ENCODE measurements at places on chromosomes 6 and 20.
A peak's percentile ranks its signal among the peaks of the same experiment; 100 is the strongest.

DNA sequence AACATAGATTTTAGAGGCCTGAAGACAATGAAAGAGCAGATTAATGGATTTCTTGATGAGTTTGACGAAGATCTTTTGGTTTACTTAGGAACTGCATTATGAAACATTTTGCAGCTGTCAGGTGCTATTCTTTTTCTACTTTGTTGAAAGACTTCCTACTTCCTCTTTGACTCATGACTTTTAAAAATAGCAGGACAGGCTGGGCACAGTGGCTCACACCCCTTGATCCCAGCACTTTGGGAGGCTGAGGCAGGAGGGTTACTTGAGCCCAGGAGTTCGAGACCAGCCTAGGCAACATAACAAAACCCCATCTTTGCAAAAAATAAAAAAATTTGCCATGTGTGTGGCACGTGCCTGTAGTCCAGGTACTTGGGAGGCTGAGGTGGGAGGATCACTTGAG lies 52.0 kb downstream of the ITCH start:
- DNase-seq: no peak

- peak; percentile 44 for DNase-seq
Measured at GRCh38 chr20:38725931-38726803, 1.9 kb downstream of the SLC32A1 start.

GRCh38 chr20:38957235-38957876 lies 4.8 kb upstream of the DHX35 start:
- no peak for DNase-seq

- DNase-seq: no peak
Measured at GRCh38 chr20:63413963-63414684, 53.0 kb upstream of the CHRNA4 start.

DNA sequence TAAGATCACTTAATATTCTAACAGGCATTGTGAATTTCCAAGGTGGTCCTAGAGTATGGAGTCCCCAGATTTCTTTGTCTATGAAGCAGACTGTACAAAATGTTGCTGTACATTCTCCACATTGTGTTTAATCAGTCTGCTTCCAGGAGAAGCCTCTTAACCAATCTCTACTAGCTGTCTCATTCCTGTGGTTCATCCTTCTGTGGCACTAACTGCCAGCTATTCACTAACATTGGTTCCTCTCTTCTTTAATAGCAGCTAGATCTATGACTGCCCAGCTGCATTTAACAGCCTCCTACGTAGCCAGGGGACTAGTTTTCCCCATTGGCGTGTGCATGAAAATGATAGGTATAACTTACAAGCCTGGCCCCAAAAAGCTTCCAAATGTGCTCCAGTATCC lies 395.4 kb downstream of the SAMD5 start:
- DNase-seq: no peak

- DNase-seq: no peak
Measured at GRCh38 chr6:138307816-138308730, 69.6 kb upstream of the SMIM28 start.

DNA sequence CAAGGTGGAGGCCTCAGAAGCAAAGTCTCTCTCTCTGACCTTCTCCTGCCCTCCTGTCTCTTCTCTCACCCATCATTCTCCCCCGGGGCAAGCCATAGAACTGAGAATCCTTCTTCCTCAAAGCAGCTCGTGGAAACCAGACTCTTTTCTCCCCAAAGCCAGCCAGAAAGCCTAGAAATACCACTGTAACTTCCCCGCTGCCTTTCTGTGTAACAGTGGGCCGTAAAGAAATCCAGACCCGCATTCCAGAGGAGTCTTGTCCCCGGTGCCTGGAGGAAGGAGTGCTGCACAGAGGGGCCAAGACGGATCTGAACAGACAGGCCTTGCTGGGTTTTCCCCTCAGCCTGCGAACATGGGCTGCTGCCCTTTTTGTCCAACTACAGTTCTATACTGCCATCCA lies 977 bp upstream of the SLC22A2 start:
- DNase-seq: no peak

DNA sequence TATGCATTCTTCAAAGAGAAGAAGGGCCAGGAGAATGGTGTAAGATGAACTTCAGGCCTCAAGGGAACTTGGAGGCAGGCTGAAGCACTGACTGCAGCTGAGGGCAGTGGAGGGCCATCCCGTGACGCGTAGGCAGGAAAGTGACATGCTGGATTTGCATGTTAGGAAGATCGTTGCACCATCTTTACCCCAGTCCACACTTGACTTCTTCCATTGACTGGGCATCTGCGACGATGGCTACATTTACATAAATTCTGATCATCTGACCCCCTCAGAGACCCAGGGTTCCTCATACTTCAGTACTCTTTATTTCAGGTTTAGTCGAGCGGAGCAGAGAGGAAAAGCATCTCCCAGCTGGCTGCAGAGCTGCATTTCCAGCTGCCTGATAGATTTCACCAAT lies 180.2 kb downstream of the PTPRT start:
- no peak for DNase-seq

GRCh38 chr6:159373670-159374069 lies 204.5 kb downstream of the FNDC1 start:
- no peak for DNase-seq
